ENCODE measurements at places on chromosomes 4 and X. TPM values are rescaled to one million over a fixed set of nuclear protein-coding genes. Genes with fewer than 3 reads are reported as not detected.

Gene MBNL3
- polyA plus RNA-seq = 53.9 TPM

DNA sequence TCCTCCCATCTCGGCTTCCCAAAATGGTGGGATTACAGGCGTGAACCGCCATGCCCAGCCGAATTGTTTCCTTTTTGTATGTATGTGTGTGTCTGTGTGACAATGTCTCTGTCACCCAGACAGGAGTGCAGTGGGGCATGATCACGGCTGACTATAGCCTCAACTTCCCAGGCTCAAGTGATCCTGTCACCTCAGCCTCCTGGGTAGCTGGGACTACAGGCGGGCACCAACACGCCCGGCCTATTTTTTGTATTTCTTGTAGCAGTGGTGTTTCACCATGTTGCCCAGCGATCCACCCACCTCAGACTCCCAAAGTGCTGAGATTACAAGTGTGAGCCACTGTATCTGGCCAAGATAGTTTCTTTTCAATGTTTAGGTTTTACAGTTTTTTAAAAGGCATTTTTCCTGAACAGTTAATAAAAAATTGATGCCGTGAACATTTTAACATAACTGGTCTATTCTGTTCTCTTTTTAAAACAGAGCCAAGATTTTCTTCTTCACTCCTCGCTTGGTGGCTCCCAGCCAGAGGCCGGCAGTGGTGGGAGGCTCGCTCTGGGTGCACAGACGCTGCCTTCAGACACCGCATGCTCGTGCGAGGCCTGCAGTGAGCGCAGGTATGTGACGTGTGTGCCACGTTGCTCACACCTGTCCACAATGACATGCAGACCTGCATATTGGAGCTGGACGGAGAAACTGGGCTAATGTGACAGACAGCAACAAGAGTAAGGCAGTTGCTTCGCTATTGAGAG, 88.5 kb downstream of the FAM193A start:
- no peak for DNase-seq

GRCh38 chr4:5082376-5082775, 31.1 kb downstream of the STK32B start:
- no peak for DNase-seq

DNA sequence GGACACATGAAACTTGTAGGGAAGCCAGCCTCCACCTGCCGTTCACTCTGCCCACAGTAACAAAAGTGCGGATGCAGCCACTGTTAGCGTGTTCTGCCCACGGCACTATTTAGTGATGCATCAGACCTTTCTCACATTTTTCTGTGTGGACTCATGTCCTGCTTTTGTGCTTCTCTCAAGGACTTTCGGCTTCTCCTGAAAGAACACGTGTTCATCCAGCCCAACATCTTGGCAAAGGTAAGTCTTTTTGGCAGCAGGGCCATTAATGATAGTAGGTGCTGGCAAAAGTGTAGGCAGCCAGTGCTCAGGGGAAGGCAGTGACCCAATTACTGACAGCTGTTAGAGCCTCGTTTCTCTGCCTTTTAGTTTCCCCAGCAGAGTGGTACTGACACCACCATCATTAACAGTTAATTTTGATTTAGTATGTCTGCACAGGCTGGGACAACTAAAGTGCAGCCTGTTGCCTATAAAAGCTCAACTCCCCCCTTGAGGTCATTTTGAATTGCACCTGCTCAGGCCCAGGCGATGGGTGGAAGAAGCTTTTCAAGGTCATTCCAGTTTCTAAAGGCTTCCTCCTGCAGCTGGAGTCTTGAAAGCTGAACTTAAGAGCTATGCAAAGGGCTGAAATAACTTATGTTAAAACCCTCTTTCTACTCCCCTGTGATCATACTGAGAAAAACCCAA, 54.5 kb upstream of the HPSE start:
- no peak for DNase-seq

Gene ALG13
- 51.6 TPM for polyA plus RNA-seq

DNA sequence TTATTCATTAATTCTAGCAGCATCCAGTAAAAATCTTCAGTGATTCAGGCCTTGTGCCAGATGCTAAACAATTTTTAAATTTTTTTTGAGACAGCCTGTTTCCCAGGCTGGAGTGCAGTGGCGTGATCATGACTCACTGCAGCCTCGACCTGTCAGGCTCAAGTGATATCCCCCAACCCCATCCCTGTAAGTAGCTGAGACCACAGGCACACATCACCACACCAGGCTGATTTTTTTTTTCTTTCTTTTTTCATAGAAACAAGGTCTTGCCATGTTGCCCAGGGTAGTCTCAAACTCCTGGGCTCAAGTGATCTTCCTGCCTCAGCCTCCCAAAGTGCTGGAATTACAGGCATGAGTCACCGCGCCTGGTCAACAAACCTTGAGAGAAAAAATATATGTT, 705.5 kb downstream of the ARAP2 start:
- DNase-seq = no peak

Gene AMBN
- 1.5 TPM for polyA plus RNA-seq

GRCh38 chr4:27013012-27013411, 152.4 kb downstream of the STIM2 start:
- DNase-seq = no peak

DNA sequence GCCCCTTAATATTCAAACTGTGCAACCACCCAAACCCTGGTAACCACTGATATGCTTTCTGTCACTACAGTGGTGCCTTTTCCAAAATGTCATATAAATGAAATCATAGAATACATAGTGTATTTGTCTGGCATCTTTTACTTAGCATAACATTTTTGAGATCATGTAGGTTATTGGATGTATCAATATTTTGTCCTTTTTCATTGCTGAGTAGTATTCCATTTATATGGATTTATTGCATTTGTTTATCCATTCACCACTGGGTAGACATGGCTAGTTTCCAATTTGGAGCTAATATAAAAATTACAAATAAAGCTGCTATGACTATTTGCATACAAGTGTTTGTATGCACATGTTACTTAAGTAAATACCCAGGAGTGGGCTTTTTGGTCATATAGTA, 121.6 kb downstream of the TMEM144 start:
- no peak for DNase-seq
